ENCODE measurements at places on chromosomes 4 and X.

- DNase-seq: no peak
- H3K27ac ChIP-seq: no peak overlapping the region
- no peaks in the 10 kb centered on the region for H3K4me1 ChIP-seq
- no peaks in the 10 kb centered on the region for H3K36me3 ChIP-seq
- no peak overlapping the region for H3K4me3 ChIP-seq
These were observed 208.8 kb upstream of the CLNK start for GRCh38 chr4:10893395-10893794.

DNA sequence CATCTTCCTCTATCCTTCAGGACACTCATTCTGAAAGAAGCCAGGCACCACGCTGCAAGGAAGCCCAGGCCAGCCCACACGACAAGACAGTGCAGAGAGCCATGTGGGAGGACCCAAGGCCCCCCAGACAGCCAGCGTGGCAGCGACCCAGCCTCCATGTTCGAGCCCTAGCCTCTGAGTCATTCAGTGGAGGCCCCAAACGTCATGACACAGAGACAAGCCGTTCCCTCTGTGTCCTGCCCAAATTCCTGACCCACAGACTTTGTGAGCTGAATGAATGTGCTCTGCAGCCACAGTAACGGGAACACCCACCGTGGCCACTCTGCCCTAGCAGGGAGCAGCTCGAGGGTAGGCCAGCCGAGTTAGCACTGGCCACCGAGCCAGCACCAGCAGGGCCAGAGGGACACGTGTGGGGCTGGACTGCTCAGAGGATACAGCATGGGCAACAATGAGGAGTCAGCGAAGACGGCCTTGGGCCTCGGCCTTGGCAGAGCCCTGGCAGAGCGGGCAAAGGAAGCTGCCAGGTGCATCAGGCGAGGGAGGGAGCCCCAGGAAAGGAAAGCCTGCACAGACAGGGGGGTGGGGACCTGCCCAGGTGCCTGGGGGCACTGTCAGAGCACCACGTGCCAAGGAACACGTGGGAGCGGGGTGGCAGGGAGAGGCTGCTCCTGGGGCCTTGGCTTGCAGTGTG is 8.6 kb downstream of the BLOC1S4 start:
- H3K27me3 ChIP-seq: no peaks in the 10 kb centered on the region
- no peak overlapping the region for H3K4me3 ChIP-seq
- H3K36me3 ChIP-seq: no peaks in the 10 kb centered on the region
- no peak for DNase-seq
- no peak overlapping the region for H3K27ac ChIP-seq

DNA sequence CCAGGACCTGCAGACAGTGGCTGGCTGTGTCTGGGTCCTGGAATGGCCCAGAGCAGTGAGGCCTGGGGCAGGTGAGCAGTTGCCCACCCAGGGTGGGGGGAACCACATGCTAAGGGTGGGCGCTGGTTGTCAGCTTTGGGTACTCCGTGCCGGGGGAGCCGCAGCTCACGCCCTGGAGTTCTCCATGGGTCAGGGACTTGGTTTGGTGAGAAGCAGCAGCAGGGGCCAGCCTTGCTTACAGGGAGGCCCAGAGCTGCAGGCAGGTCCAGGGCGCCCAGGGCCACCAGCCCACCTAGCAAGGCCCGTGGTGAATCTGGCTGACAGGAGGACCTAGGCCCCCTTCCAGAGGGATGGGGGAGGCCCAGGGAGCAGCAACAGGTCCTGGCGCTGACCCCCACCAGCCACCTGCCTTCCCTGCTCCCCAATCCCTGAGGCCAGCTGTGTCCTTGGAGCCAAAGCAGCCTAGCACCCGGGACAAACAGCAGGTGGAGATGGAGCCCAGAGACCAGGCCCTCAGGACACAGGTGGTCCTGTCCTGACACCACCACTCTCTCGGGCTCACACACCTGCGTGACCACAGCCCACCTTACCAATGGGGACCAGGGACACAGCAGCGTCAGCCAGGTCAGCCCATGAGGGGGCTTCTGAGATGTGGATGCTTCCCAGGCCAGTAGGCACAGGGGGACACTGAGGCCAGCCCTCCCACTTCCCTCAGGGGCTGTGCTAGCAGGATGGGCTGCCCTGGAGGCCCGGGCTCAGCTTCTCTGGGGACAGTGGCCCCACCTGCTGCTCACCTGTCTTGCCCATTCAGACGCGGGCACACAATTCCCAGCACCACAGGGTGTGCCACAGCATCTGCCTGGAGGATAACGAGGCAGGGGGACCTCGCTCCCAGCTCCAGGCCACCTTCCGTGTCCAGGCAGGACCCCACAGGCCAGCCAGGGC is 3.5 kb downstream of the MXD4 start:
- no peaks in the 10 kb centered on the region for H3K36me3 ChIP-seq
- H3K27me3 ChIP-seq: no peaks in the 10 kb centered on the region
- H3K27ac ChIP-seq: no peak overlapping the region
- no peak overlapping the region for H3K4me3 ChIP-seq

DNA sequence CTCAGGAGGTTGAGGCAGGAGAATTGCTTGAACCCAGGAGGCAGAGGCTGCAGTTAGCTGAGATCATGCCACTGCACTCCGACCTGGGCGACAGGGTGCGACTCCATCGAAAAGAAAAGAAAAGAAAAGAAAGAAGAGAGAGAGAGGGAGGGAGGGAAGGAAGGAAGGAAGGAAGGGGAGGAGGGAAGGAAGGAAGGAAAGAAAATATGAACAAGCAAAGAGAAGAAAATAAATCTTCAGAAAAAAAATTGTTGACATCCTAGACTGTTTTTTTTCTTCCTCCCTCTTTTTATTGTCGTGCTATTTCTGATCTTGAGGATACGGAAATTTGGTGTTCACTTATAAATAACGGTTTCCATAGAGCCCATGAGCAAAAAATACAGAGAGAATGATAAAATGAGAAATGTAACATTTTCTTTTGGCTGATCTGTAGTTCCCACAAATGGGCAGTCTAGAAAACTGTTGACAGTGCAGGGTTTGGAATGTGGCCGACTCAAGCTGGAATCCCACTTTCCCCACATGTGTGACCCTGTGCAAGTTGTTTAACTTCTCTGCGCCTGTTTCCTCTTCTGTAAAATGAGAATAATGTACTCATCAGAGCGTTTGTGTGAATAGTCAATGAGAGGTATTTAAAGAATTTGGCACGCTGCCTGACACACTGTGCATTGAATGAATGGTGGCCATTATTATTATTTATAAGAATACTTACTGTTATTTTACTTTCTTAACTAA is 19.4 kb downstream of the SORBS2 start:
- no peak overlapping the region for H3K4me3 ChIP-seq
- H3K27ac ChIP-seq: peak overlapping the region; percentile 49
- no peaks in the 10 kb centered on the region for H3K36me3 ChIP-seq
- H3K27me3 ChIP-seq: no peaks in the 10 kb centered on the region

DNA sequence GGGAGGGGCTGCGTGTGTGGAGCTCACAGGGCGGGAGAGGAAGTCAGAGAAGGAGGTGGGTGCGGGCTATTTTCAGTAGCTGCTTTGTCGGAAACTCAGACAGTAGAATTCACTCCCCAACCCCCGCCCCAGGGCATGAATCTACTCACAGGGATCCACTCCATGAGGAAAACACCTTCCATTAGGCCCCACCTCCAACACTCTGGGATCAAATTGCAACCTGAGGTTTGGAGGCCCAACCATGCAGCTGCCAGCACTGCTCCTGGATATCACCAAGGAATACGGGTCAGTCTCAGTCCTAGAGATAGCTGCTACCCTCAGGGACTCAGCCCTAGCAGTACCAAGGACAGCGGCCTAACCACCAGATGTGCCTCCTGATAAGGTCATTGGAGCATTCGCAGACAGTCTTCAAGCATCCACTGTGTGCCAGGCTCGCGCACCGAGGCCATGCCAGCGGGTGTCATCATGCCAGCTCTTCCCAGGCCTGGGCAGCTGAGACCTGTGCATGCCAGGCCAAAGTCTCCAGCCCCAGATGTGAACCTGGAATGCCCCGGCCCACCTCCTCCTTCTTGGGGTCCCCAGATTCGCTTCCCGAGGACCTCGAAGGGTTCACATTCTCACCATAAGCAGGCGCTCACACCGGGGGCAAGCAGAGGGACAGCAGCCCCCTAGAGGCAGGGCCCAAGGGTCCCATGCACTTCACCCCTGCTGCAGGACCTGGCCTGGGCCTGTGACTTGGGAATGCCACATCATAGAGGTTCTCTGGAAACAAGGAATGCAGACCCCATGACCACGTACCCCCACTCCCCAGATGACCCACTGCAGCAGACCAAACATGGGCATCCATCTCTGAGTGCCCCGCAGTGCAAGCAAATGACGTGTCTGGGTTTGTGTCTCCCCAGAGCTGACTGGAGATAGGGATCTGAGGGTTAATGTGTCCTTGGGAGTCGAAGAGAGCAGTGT is 102.3 kb downstream of the ADRA2C start:
- no peak overlapping the region for H3K27ac ChIP-seq
- no peak overlapping the region for H3K4me3 ChIP-seq
- no peak for DNase-seq
- no peaks in the 10 kb centered on the region for H3K36me3 ChIP-seq
- peaks cover 63% of the 10 kb centered on the region for H3K27me3 ChIP-seq

- no peak overlapping the region for H3K27ac ChIP-seq
- no peaks in the 10 kb centered on the region for H3K27me3 ChIP-seq
- H3K4me1 ChIP-seq: peaks cover 22% of the 10 kb centered on the region
- no peak overlapping the region for H3K4me3 ChIP-seq
These were observed 3.3 kb downstream of the UTP3 start for GRCh38 chr4:70691661-70692060.

- H3K4me3 ChIP-seq: no peak overlapping the region
- H3K4me1 ChIP-seq: no peaks in the 10 kb centered on the region
- no peaks in the 10 kb centered on the region for H3K27me3 ChIP-seq
- DNase-seq: no peak
- no peaks in the 10 kb centered on the region for H3K36me3 ChIP-seq
- no peak overlapping the region for H3K27ac ChIP-seq
These were observed 406.5 kb downstream of the IQCM start for GRCh38 chr4:149409146-149409545.

- DNase-seq: no peak
- H3K27me3 ChIP-seq: no peaks in the 10 kb centered on the region
- no peak overlapping the region for H3K27ac ChIP-seq
These were observed 81.7 kb downstream of the FREM3 start for GRCh38 chr4:143618811-143619210.

GRCh38 chr4:29708473-29708872 is 1011.7 kb upstream of the PCDH7 start:
- H3K4me3 ChIP-seq: no peak overlapping the region
- no peaks in the 10 kb centered on the region for H3K36me3 ChIP-seq
- no peak for DNase-seq
- no peaks in the 10 kb centered on the region for H3K27me3 ChIP-seq
- H3K4me1 ChIP-seq: no peaks in the 10 kb centered on the region

- no peak for DNase-seq
- no peaks in the 10 kb centered on the region for H3K4me1 ChIP-seq
- H3K36me3 ChIP-seq: no peaks in the 10 kb centered on the region
- no peak overlapping the region for H3K27ac ChIP-seq
- H3K27me3 ChIP-seq: no peaks in the 10 kb centered on the region
These were observed 45.4 kb upstream of the TRPC5OS start for GRCh38 chrX:111830571-111830970.

GRCh38 chr4:120688791-120689190 is 233.7 kb downstream of the PRDM5 start:
- no peaks in the 10 kb centered on the region for H3K27me3 ChIP-seq
- H3K4me3 ChIP-seq: no peak overlapping the region
- no peaks in the 10 kb centered on the region for H3K36me3 ChIP-seq
- H3K27ac ChIP-seq: no peak overlapping the region
- DNase-seq: no peak

DNA sequence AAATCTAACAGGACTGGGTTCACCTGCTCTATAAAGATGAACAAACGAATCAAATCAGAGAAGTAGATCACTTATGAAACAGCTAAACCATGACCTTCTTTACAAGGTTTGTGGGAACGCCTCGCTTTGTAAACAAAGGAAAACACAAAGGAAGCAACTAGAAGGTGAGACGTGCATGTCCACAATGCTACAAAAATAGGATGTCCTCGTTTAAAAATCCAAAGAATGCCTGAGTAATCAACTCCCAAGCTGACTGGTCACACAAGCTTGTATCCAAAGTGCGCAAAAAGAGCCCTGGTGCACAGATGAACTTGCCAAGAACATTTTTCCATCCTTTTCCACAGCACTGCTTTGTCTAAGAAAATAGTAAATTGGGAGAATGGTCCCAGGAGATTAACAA is 6.3 kb upstream of the SH3KBP1 start:
- peak overlapping the region; percentile 78 for H3K27ac ChIP-seq
- DNase-seq: peak; percentile 91
- peaks cover 17% of the 10 kb centered on the region for H3K4me1 ChIP-seq
- no peaks in the 10 kb centered on the region for H3K27me3 ChIP-seq
- no peak overlapping the region for H3K4me3 ChIP-seq

DNA sequence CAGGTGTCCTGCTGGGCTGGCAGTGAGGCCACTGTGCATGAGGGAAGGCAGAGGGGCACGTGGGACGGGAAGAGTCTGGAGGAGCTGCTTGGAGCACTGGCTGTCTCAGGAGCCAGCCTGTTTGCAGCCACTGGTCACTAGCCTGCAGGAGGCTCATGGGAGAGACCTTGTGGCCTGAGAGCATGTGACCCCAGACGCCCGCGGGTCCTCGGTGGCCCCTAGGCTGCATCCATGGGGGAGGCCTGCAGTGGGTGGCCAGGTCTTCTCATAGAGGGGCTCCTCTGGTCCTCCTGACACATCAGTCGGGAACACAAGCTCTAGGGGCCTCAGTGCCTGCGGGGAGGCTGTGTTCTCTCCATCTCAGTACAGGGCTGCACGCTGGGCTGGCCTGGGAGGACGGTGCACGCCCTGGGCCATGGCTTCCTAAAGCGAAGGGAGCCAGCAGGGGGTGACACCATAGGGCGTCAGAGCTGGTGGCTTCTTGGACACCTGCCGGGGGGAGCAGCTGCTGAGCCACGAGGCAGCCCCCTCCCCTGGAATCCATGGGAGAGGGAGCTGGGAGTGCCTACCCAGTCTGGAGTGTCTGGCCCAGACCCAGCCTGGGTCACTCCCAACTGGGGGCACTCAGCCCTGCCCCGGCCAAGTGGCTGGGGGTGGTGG is 12.3 kb downstream of the NAT8L start:
- DNase-seq: no peak
- no peaks in the 10 kb centered on the region for H3K4me1 ChIP-seq
- no peak overlapping the region for H3K27ac ChIP-seq
- no peak overlapping the region for H3K4me3 ChIP-seq

GRCh38 chr4:138981930-138982390 is 33.6 kb upstream of the NOCT start:
- peaks cover 39% of the 10 kb centered on the region for H3K4me1 ChIP-seq

DNA sequence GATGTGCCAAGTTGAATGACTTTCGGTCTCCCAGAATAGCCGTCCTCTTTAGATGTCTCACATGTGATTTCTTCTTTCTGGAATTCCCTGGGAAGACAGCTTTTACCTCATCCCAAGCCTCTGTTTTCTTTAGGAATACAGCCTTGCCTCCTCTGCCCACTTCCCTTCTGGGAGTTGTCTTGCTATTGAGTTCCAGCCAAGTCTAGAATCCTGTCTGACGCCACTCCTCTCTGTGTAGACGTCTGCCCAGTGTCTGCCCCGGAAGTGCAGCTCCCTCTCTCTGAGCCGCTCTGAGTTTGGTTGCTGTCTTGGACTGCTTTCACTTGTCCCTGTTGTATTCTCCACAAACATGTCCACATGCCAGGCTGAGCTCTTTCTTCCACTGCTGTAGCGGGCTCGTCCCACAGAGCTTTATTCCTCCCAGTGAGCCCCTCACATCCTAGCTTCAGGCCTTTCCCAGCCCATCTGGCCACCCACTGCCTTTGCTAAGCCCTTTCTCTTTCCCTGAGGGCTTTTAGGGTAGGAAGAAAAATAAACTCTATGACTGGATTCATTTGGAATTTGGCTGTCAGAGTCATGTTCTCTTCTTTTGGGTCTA is 9.0 kb upstream of the IGFBP7 start:
- no peak overlapping the region for H3K4me3 ChIP-seq
- DNase-seq: no peak
- no peaks in the 10 kb centered on the region for H3K4me1 ChIP-seq
- H3K36me3 ChIP-seq: no peaks in the 10 kb centered on the region
- H3K27ac ChIP-seq: no peak overlapping the region
- H3K27me3 ChIP-seq: no peaks in the 10 kb centered on the region

All from PC-9 (cell line).